ENCODE measurements at places on chromosomes 3 and 15.

DNA sequence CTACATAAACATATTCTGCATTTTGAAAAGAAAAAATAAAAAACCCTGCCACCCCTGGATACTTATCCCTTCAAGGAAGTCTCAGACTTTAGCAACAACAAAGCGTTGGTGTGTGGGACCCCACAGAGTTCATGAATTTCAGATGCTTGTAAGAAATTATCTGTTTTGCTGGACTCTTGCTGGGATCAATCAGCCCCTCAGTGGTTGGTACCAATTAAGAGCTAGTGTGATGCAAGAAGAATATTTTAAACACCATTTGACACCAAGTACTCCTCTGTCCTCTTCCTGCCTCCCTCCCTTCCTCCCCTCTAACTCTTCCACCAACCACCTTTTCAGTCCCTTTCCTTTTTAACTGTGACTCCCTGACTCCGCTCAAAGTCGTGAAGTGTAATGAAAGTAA lies 51.5 kb downstream of the SST start:
- no peak for DNase-seq

DNA sequence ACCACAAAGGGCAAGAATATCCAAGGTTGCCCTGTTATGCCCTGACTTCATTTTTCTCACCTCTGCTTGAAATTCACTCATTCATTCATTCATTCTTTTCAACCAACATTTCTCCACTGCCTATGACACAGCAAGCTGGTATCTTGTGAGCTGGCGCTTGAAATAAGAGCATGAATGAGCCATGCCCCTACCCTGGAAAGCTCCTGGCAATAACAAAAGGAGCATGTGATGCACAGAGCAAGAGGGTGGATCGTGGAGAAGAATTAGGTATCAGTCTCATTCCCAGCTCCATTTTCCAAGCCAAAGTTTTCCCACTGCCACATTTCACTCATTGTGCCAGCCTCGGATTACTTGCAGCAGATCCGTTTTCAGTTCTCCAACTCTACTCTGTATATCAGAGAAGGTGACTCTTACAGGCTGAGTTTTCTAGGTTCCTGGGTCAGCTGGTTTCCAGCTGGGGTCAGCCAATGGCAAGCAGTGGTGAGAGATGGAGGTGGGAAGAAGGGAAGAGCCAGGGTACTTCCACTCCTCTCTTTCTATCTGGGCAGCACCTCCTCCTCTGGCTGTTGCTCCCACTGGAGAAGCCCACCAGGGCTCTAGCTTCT lies 144.8 kb downstream of the SUCLG2 start:
- no peak for DNase-seq

DNA sequence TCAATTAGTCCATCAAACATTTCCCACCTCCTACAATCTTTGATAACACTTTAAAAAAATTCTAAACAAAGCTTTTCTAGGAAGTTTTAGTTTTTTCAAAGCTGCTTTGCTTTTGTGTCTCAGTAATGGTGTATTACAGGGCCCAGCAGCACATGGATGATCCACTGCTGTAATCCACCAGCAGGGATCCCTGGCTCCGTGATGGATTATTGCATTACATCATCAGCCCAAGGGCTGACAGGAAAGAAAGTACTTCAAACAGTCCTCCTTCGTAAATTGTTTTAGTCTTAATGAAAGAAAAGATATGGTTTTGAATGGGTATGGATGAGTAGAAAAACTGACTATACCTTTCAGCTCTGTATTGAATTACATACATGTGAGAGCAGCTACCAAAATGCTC lies 688.9 kb upstream of the NAALADL2 start:
- no peak for DNase-seq

GRCh38 chr3:174541708-174542315 lies 317.3 kb upstream of the NAALADL2 start:
- no peak for DNase-seq

DNA sequence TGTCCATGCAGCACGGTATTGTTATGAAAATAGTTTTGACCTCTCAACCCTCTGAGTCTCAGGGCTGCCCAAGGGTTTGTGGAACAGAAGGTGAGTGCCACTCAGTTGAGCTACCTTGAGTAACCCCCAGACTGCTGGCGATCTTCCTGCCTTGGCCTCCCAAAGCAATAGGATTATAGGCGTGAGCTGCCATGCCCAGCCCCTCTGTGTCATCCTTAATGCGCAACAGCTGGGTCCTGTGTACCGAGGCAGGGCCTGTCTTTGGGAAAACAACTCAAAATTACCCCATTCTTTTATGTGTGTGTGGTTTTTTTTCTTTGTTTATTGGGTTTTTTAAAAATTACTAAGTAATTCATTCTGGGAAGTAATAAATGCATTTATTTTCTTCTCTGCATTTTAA lies 78.3 kb upstream of the TPM1 start:
- DNase-seq, result no peak
